ENCODE measurements at places on chromosomes 1 and 21.

GRCh38 chr21:18411565-18411964 lies 8.0 kb upstream of the TMPRSS15 start:
- DNase-seq: no peak

DNA sequence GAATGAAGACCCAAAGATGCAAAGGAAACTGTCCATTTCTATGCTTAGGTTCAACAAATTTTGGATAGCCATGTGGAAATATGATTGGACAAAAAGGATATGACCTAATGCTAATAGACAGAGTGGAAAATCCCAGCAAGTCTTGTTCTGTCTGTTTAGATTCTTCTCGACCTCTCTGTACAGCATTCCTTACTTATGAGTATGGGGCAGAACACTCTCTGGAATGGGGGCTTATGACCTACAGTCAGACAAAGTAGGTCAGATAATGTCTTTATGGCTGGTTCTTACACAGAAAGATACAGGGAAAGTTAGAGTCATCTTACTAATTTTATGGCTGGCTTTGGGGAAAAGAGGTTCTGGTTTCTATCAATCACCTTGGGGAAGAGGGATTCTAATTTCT lies 2.8 kb downstream of the GCSAML start:
- no peak for DNase-seq

DNA sequence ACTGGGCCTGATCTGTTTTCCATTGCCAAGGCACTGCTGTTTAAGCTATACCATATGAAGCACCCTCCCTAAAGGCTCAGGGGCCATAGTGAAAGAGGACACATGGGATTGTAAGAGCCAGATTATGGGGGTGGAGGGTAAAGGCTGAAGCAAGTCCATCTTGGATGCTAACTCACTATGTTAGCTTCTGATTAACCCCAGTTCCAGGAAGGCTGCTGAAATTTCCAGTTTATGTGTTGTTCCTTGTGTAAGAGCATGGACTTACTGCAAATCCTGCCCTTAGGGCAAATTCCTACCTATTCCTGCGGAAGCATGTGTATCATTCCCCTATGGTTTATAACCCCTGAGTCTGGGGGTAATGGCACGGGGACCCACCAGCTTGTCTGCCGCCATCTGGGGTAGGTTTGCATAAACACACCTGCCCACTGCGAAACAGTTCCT lies 91.8 kb upstream of the SERBP1 start:
- no peak for DNase-seq

- DNase-seq: no peak
These were observed 684 bp downstream of the IFI16 start for GRCh38 chr1:159010391-159010790.

- DNase-seq: no peak
These were observed 117.8 kb downstream of the HHAT start for GRCh38 chr1:210446479-210446878.

DNA sequence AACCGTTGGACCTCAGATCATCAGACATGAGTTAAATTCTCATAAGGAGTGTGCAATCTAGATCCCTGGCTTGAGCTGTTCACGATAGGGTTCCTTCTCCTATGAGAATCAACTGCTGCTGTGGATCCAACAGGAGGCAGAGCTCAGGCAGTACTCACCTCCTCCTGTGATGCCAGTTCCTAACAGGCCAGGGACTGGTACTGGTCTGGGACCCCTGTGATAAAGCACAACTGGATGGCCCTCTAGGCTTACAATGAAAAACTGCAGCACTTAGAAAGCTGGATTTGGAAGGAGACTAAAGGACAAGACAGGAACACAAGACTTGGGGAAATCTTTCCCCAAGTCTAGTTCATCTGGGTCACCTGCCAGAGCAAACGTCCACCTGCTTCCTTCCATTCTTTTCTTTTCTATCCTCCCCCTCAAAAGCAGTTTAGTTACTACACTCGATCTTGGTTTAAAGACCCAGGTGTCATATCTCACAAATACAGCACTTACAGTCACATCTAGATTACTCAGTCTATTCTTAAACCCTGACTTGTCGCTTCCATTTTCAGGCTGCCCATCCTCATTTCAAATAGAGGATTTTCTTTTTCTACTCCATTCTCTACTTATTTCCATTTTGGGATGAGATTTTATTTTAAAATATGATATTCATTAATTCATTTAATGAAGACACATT lies 59.8 kb downstream of the PTPN14 start:
- no peak for DNase-seq

DNA sequence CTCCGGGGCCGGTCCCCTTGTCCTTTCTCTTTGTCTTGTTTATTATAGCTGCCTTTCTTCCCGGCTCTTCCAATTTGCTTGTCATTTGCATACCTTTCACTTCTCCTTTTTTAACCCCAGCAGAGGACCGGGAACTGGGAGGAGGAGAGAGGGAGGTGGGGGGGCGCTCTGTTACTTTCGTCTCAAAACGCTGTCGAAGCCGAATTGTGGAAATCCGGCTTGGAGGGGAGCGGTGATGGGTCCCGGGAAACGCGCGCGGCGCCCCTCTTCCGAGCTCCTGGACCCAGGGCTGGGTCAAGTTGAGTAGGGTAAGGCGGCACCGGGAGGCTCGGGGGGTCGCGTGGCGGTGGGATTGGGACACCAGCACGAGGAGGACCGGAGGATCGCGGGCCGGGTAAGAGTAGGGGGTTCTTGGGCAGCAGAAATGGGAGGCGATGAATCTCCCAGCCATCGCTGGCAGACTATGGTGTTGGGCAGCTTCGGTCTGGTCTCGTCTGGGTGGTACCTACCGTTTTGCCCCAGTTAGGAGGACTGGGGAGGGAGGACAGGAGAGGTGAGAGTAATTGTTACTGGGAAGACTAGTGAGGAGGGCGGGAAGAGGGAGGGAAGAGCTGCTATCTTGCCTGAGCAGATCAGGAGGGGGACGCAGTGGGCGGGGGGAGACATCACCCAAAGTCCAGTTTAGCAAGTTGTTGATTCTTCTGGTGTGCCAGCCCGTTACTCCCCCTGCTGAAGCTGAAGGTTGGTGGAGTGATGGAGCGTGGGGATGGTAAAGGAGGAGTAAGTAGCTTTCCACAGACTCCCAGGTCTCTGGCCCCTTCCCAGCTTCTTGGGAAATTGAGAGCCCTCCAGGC lies 1.5 kb downstream of the PROX1 start:
- no peak for DNase-seq

DNA sequence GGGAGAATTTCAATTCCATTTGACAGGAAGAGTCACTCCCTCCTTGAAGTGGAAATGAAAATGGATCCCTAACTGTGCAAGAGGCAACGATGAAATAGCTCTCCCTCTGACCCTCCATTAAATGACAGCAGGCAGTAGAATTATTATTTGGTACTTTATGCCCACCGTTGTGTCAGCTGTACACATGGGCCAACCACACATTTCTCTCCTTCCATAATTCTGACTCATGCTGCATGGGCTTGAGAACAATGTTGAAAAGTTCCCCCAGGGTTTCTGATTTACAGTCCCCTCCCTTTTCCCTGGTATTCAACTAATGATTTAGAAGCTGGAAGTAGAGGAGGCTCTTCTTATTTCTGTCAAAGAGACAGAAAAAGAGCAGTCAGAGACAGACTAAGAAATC lies 103.5 kb downstream of the RGS7 start:
- no peak for DNase-seq

- DNase-seq: no peak
These were observed 2.3 kb downstream of the RPF1 start for GRCh38 chr1:84481317-84481716.

- no peak for DNase-seq
These were observed 26.4 kb downstream of the LRRC8B start for GRCh38 chr1:89550995-89551394.

DNA sequence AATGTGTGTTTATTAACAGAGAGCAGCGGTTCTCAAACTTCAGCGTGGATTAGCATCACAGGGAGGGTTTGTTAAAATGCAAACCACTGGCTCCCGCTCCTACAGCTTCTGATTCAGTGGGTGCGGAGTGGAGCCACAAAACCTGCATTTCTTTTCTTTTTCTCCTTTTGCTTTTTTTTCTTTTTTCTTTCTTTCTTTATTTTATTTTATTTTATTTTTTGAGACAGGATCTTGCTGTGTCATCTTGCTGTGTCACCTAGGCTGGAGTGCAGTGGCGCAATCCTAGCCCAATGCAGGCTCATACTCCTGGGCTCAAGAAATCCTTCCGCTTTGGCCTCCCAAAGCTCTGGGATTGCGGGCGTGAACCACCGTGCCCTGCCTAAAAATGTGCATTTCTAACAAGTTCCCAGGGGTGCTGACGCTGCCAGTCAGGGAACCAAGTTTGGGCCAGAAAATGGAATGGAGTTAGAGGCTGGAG lies 20.9 kb upstream of the SLC1A7 start:
- DNase-seq: no peak

- DNase-seq: no peak
These were observed 89.4 kb downstream of the TBX15 start for GRCh38 chr1:118898712-118899111.

Data from AG09319 (cell line).